ENCODE measurements at places on chromosomes 6 and 20. TPM values are rescaled to one million over a fixed set of nuclear protein-coding genes. Genes with fewer than 3 reads are reported as not detected.

SGK1 gene
- 41.7 TPM for total RNA-seq

SLC35D3 gene
- not detected for total RNA-seq

SMIM28 gene
- total RNA-seq = not detected

KCNG1 gene
- total RNA-seq = 145 TPM

GSTA2 gene
- total RNA-seq = not detected

EYA2 gene
- total RNA-seq = 12.3 TPM

DDR1 gene
- 486 TPM for total RNA-seq

GMPR gene
- total RNA-seq = 0.43 TPM

CST4 gene
- total RNA-seq = not detected

CFB gene
- total RNA-seq = 1.7 TPM

REM1 gene
- total RNA-seq = not detected

ATXN1 gene
- total RNA-seq = 34.8 TPM

ATP9A gene
- total RNA-seq = 36.2 TPM

NANP gene
- total RNA-seq = 7.9 TPM

ARMC2 gene
- total RNA-seq = 1.00 TPM

PLAGL1 gene
- total RNA-seq = 10.7 TPM

APOBEC2 gene
- total RNA-seq = not detected

WFDC5 gene
- 0.64 TPM for total RNA-seq

COL9A1 gene
- not detected for total RNA-seq

FERMT1 gene
- total RNA-seq = 80.4 TPM

PLCG1 gene
- 24.9 TPM for total RNA-seq

SLC22A2 gene
- total RNA-seq = not detected

AVP gene
- total RNA-seq = not detected

C6orf118 gene
- total RNA-seq = not detected

PPP1R14C gene
- 63.4 TPM for total RNA-seq

TRIM15 gene
- total RNA-seq = not detected

CAGE1 gene
- total RNA-seq = under 0.01 TPM

SOX4 gene
- total RNA-seq = 81.7 TPM

NTSR1 gene
- total RNA-seq = under 0.01 TPM

GJA10 gene
- not detected for total RNA-seq

POM121L2 gene
- total RNA-seq = not detected

SCRT2 gene
- not detected for total RNA-seq

PACRG gene
- 0.21 TPM for total RNA-seq
